Natural killer cell (primary cell): ENCODE measurements at places on chromosomes 6 and 20.

DNA sequence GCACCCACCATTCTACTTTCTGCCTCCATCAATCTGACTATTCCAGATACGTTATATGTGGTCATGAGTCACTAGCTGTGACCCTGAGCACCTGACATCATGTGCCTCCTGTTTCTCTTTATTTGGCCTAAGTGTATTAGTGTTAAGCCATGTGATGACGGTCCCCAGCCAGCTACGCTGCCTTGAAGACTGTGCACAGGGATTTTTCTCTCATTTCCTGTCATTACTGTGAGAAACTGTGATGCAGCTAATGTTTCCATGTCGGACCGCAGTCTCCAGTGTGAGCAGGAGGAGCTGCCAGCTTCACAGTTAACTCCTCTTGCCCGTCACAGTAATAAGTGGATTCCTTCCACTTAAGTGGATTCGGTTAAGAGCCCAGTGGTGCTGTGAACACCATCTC lies 9.9 kb upstream of the SPATS1 start:
- no peak for DNase-seq

DNA sequence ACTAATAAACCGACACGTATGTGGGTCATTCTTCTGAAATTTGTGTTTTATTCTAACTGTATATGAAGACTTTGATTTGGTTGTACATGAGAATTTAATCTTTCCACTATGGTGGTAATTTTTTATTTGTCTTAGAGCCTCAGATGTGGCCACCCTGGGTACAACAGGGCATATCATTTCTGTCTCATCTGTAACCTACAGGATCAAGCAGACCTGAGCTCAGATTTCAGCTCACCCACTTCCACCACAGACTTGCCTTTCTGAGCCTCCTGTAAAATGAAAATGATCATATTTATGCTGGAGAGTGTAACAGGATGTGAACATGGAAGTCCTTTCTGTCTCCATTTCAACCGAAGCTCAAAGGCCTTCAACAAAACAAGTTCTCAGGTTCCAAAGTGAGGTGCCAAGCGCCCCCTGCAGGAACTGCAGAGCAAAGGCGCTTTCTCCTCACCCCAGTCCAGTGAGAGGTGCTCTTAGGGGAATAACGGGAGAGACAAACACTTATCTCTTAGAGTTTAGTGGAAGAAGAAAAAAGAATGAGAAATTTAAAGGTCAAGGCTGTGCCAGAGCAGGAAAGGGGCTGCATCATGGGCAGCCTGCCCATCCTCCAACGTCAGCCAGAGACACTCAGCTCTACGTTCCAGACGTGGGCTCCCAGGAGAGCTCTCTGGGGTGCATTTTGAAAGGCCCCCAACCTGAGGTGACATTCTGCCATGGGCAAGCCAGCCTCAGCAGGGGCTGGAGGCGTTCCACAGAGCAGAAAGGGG lies 23.0 kb upstream of the CD24 start:
- DNase-seq: peak; percentile 67

GRCh38 chr20:12012241-12013222 lies 94.8 kb downstream of the BTBD3 start:
- DNase-seq: peak; percentile 32

- no peak for DNase-seq
Measured at GRCh38 chr6:162119341-162119740, 608.2 kb downstream of the PRKN start.

DNA sequence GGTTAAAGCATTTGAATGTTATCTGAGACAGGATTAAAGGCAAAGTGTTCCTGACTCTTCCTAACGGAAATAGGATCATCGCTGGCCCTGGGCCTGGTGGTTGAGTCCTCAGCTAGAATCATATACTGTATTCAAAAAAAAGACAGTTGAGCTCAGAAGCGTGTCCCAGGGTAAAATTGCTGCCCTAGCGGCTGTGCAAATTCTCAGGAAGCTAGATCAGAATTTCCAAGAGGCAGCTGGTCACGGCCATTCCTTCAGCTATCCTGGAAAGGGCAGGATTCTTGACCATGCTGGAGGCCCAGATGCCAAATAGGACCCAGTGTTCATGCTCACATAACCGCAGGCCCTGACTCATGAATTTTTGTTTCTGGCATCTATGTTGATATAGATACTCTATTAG lies 67.4 kb downstream of the STMND1 start:
- DNase-seq: no peak

GRCh38 chr6:117481926-117482239 lies 591 bp upstream of the DCBLD1 start:
- peak; percentile 27 for DNase-seq

DNA sequence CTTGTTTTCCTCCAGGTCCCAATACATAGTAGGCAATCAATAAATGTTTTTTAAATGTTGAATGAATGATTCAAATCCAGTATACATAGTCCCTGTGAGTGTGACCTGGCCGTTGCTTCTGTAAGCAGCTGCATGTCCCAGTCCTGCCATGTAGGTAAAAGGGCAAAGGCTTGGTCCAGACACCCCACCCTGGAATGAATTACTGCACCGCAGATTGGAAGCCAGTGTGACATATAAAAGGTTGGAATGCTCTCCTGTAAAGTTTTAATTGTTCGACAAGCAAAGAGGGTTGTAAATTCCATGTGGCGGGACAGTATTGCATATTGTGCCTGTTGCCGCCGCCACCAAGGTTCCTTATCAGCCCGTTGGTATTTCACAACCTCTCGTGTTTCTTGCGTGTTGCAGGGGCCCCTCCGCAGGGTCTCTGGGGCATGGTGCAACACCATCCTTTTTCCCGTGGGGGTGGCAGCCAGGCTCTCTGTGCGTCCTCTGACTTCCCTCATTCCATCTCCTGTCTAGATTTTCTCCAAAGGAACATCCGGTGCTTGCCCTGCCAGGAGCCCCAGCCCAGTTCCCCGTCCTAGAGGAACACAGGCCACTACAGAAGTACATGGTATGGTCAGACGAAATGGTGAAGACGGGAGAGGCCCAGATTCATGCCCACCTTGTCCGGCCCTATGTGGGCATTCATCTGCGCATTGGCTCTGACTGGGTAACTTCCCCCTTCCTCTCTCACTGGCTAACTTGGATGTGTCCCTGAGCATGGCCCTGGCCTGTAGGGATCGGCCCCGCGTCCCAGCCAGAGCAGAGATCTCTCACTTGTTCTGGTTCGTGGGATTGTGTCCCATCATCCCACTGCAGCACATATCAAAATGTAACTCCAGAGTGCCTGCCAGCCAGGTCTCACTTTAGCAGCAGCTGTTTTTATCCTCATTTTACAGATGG lies 20.3 kb downstream of the POFUT1 start:
- no peak for DNase-seq

DNA sequence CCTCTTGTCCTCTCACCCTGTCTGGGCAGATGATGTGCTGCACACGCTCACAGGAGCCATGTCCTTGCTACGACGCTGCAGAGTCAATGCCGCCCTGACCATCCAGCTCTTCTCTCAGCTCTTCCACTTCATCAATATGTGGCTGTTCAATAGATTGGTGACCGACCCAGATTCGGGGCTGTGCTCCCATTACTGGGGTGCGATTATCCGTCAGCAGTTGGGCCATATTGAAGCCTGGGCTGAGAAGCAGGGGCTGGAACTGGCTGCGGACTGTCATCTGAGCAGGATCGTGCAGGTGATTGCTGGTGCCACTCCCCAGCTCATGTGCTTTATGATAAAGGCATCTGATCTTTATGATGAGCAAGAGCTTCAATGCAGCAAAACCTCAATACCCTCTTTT lies 82.3 kb upstream of the KIF25 start:
- no peak for DNase-seq

- DNase-seq: no peak
Measured at GRCh38 chr20:59566631-59567524, 37.5 kb upstream of the PHACTR3 start.

DNA sequence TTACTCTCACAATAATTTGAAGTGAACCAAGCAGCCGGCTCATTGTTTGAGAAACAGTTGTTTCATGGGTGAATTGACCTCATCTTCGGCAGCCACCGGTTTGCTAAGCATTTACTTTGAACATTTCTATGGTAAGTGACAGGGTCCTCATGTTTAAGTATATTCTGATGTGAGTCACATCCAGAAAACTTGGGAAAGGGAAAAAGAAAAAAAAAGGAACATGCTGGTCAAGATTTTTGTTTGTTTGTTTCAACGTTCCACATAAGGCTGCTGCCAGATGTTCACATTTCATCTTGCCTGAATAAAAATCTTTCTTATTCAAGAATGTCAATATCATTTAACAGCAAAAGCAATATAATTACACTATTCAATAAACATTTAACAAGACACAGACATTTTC lies 55.0 kb upstream of the EXOC2 start:
- no peak for DNase-seq

GRCh38 chr6:90668141-90668540 lies 81.3 kb upstream of the MAP3K7 start:
- no peak for DNase-seq

GRCh38 chr6:16503970-16504415 lies 257.3 kb downstream of the ATXN1 start:
- peak; percentile 67 for DNase-seq

GRCh38 chr20:51766994-51767866 lies 960 bp downstream of the ATP9A start:
- DNase-seq: peak; percentile 72

- DNase-seq: no peak
Measured at GRCh38 chr6:133436652-133437051, 195.5 kb downstream of the EYA4 start.

DNA sequence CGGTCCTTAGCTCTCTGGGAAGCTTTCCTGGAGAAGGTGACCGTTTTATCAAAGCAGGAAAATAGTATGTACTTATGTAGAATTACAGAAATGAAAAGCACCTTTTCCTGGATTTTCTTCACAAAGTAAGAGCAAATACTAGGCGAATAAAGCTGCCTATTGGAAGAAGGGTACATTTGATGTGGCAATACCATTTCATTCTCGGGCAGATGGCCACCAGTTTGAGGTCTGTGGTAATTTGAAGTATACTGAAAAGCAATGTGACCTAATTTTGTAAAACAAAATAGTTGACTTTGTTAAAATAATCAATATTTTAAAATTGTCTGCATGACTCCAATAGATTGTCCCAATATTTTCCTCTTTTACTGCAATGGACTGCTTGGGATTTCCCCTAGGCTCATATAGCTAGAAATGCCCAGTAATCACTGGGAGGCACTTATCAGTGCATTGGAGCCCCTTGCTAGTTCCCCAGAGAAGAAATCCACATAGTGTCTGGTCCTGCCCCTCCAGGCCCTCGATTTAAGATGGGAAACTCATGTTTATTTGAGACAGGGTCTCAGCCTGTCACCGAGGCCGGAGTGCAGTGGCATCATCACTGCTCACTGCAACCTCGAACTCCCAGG lies 7.4 kb upstream of the UTRN start:
- DNase-seq: no peak
